RPMI7951 (cell line): ENCODE measurements at places on chromosomes 2 and 18.
A peak's percentile ranks its signal among the peaks of the same experiment; 100 is the strongest.

- no peak for DNase-seq
Observed at GRCh38 chr18:67200665-67201064, 315.9 kb downstream of the DSEL start.

- DNase-seq, result peak; percentile 15
Observed at GRCh38 chr2:95734976-95735890, 143.4 kb downstream of the TRIM43 start.

DNA sequence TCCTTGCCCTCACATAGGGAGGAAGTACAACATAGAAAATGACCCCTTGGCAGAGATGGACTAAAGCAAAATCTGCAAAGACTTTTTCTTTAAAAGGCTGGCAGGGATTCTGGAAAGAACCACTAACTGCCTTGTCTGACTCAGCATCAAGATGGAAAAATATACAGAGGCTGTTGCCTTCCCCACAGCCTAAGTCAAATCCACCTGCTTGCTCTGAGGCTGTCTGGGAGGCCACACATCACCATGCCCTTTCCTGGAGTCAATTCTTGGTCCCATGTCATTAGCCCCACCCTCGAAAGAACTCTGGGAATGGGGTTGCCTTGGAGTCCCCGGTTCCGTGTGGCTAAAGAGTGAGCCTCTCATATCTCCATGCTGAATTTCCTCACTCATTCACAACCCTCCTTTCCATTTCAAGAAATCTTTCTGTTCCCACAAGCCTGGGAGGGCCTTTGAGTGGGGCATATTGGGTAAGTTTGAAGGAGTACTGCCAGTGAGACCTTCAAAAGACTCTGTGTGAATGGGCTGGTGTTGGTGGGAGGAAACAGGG, 39.4 kb downstream of the BMP10 start:
- peak; percentile 81 for DNase-seq

GRCh38 chr2:69177785-69178636, 165.0 kb downstream of the ANTXR1 start:
- peak; percentile 98 for DNase-seq

DNA sequence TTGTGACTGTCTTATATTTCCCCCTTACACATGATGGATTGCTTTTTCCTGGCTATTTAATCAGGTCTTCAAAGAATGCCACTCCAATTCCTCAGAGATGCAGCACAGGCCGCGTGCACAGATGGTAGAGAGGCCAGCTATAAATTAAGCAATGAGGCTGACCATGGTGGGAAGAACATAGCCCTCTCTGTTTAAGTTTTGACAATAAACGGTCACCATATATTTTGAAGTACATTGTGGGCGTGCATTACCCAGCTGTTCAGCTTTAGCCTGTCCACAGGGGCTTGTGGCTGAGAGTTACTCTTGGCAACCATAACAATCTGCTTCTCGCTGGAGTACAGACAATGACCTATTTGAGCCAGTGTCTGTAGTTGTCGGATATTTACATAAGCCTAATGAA, 730.8 kb downstream of the DCC start:
- peak; percentile 43 for DNase-seq

- DNase-seq, result no peak
Observed at GRCh38 chr18:36149514-36150289, 20.0 kb downstream of the ELP2 start.

- DNase-seq, result no peak
Observed at GRCh38 chr18:8322486-8322885, 286.8 kb upstream of the RAB12 start.

DNA sequence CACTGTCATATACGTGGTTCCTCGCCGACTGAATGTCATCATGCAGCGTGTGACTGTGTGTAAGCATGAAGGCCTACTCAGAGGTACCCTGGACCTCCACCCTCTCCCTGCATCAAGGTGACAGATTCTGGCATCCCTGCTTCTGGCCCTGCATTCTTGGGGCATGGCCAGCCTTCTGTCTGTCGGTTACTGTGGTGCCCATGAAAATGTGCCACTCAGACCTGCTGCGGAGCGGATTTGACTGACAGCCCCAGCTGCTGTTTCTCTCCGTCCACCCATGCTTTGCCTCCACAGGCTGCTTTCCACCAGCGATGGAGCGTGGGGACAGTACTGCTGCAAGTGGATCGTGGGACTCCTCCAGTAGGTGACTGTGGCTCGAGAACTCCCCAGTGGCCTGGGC, 9.6 kb downstream of the TMEM177 start:
- DNase-seq, result no peak

- DNase-seq, result no peak
Observed at GRCh38 chr2:100703739-100704138, 116.2 kb upstream of the NPAS2 start.

- DNase-seq, result peak; percentile 5
Observed at GRCh38 chr2:27214941-27215340, 2.2 kb upstream of the CAD start.

GRCh38 chr2:7479603-7480002, 562.4 kb downstream of the RNF144A start:
- no peak for DNase-seq

- DNase-seq, result no peak
Observed at GRCh38 chr2:6139916-6140315, 447.7 kb downstream of the SOX11 start.

- no peak for DNase-seq
Observed at GRCh38 chr18:69402533-69402989, 1.9 kb downstream of the DOK6 start.

GRCh38 chr2:218394298-218395089, 5.2 kb upstream of the CTDSP1 start:
- DNase-seq, result no peak

DNA sequence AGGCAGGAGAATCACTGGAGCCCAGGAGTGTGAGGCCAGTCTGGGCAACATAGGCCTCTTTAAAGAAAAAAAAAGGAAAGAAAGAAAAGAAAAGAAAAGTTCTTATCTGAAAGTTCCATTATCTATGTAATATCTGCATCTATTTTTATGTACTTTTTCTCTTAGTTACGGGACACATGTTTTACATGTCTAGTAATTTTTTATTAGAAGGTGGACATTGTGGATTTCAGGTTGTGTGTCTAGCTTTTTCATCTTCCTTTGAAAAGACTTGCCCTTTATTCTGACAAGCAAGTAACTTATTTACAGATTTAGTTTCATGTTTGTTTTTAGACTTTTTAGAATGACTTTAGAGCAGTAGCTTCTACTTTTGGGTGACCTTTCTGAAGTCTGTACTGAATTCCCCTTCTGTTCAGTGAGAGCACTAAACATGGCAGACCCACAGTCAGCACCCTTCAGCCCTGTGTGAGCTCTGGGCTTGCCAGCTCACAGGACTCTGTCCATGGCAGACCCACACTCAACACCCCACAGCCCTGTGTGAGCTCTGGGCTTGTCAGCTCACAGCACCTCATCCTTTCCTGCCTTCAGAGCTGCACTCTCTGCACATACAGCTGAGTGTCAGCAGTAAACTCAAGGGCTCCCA, 17.5 kb downstream of the TRAPPC12 start:
- no peak for DNase-seq

DNA sequence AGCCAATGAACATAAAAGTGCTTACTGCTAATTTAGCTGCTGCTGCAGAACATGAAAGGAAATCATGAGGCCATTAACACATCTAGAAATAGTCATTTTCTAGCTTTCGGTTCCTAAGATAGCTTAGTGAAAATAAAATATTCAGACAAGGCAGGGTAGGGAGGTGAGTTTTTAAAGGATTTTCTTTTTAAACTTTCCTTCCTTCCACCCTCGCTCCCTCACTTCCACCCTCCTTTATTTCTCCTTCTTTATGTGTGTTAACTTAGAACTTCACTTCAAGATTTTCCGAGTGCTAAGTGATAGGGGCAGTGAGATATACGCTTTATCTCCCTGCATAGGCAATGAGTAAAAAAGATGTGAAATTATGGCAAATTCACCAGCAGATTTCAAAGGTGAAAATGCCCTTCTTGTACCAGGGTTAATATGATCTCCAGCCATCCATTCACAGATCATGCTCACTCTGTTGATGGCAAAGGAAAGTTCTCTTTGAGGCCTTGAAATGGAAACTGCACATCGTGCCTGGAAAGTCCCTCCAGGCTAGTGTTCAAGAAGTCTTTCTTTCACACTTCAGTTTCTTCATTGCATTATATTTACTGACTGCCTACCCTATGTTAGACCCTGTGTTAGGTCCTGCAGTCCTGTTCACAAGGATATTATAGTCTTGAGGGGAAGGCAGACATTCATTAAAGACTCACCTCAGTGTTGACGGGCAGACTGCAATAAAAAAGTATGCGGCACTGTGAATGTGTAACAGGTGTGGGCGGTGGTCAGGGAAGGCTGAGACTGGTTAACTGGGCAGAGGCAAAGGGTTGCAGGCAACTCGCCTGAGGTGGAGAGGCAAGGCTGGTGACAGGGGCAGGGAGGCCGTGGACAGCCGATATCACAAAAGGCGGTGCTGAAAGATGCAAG, 200.8 kb downstream of the PLCL1 start:
- no peak for DNase-seq

GRCh38 chr18:49227441-49228165, 232.8 kb downstream of the DYM start:
- DNase-seq, result no peak

GRCh38 chr2:109213646-109214433, 84.8 kb downstream of the SH3RF3 start:
- peak; percentile 98 for DNase-seq

DNA sequence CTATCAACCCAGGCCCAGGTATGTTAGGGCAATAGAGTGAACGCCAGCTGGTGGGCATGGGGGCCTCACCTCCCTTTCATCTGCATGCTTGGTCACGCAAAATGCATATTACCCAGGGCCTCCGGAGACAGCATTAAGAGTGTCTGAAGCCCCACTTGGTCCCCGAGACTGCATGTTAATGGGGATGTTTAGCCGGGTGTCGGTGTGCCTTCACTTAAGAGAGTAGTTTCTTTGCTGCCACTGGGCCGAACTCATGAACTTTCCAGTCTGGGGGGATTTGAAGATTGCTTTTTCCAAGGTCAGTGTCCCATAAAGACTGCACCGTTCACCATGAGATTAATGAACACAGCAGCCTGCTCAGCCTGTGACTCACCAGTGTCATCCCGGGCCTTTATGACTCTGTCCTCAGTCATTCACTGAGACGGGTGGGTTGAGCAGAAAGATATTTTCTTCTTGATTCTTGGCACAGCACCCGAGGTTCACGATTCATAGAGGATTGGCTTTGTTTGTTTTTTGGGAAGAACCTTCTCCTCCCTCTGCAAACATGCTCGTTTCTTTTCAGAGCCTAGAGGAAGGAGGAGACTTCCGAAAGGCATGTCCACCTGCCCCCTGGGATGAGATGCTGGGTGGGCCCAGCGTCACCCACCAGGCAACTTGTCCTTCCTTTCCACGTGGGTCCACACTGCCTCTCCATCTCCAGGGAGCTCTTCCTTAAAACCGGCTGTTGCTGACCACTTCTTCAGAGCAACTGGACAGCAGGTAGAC, 199.1 kb downstream of the GLI2 start:
- peak; percentile 95 for DNase-seq

- DNase-seq, result no peak
Observed at GRCh38 chr18:8826514-8826913, 121.2 kb downstream of the MTCL1 start.

- no peak for DNase-seq
Observed at GRCh38 chr2:8607606-8608005, 74.2 kb upstream of the ID2 start.

GRCh38 chr2:26462511-26463243, 15.2 kb downstream of the OTOF start:
- peak; percentile 65 for DNase-seq

GRCh38 chr2:108536911-108537310, 2.6 kb downstream of the LIMS1 start:
- no peak for DNase-seq

GRCh38 chr2:206858687-206859329, 80.5 kb upstream of the CPO start:
- DNase-seq, result no peak
